ENCODE measurements at places on chromosomes 7 and 10. TPM values are rescaled to one million over a fixed set of nuclear protein-coding genes. Genes with fewer than 3 reads are reported as not detected.

The CXCL12 gene
- 0.25 TPM for total RNA-seq

The NPS gene
- not detected for total RNA-seq

The SDK1 gene
- total RNA-seq, result 0.53 TPM

The OR6V1 gene
- not detected for total RNA-seq

The RAMP3 gene
- total RNA-seq, result not detected

The EN2 gene
- 0.83 TPM for total RNA-seq

The FAM131B gene
- total RNA-seq, result 0.28 TPM

The H2BK1 gene
- not detected for total RNA-seq
